Stimulated activated CD4-positive, alpha-beta T cell treated with anti-CD3 and anti-CD28 coated beads, Interleukin-4, amount 100 ng/mL, for 24 hours (primary cell): ENCODE measurements at places on chromosomes 4 and X.

- DNase-seq = no peak
Observed at GRCh38 chr4:159077702-159078495, 25.0 kb upstream of the RAPGEF2 start.

GRCh38 chr4:57435300-57435699 is 325.1 kb upstream of the IGFBP7 start:
- no peak for DNase-seq

DNA sequence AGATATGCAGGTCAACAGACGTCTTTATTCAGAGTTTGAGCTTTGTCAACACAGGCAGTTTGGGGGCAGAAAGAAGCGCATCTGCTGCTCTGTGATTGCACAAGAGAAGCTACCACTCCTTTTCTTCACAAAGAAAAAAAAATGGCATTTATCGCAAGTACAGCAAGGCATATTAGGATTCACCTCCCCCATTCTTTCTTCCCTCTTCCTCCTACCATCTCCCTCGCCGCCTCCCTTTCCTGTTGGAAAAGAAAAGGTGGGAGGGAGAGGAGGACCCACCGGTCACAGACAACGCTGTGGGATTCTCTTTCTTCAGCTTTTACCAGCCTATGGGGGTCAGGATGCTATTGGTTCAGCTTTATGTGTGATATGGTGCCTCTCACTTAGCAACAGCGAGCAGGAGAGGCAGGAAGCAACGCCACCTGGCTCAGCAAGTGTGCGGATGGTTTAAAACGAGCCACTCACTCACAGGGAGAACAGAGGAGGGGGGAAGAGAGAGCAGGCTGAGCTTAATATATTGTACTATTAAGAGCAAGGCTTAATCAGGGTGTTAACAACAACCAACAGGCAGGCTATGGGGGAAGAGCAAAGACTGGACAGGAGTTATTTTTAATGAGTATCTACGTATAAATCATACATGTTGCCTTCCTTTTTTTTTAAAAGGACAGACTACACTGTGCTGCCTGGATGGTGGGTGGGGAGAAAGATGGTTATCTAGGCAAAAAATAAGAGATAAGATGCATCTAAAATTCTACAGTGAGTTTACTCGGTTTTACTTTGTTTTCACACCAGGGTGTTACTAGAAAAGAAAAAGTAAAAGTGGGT is 104.7 kb downstream of the MAML3 start:
- peak; percentile 15 for DNase-seq

- no peak for DNase-seq
Observed at GRCh38 chr4:53562409-53562808, 28.9 kb downstream of the LNX1 start.

- DNase-seq = no peak
Observed at GRCh38 chr4:178577933-178578332, 1135.7 kb upstream of the AGA start.

GRCh38 chrX:10358958-10359357 is 202.2 kb downstream of the CLCN4 start:
- no peak for DNase-seq

DNA sequence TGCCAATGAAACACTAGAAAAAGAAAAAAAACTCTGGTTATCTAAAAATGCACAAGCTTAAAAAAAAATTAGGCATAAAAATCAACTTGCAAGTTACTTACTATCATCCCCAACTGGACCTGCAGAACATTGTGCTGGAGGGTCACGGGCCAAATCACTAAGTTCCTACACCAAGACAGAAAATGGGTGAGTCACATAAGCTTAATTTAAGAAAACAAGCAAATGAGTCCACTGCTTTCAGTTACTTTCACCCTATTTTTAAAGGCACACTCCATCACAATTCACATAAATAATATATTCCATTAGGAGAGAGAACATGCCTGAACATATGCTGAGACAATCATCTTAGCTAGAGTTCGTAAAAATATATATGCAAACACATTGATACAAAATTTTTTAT is 17.7 kb downstream of the UBE2D3 start:
- DNase-seq = no peak

GRCh38 chr4:83022724-83023450 is 12.1 kb upstream of the COPS4 start:
- no peak for DNase-seq

- DNase-seq = no peak
Observed at GRCh38 chrX:110267874-110268273, 50.0 kb downstream of the AMMECR1 start.

GRCh38 chrX:130083107-130083490 is 27.2 kb downstream of the ELF4 start:
- no peak for DNase-seq

DNA sequence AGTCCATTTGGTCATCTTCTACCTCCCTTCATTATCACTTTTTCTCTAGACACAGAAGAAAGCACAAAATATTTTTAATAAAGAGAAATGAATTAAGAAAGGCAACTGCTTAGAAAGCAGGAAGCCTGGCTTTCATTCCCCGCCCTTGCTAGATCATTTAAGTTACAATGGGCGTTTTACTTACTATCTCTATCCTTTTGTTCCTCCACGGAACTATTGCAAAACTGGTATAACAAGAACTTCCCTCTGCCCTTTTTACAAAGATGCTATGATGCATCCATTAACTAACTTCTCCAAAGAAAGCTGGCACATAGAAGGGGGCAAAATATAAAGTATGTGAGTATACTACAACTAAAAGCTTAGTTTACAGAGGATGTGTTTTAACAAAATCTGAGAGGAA is 434.5 kb upstream of the FTHL17 start:
- no peak for DNase-seq

- DNase-seq = no peak
Observed at GRCh38 chrX:134526399-134526798, 66.4 kb downstream of the HPRT1 start.

- DNase-seq = no peak
Observed at GRCh38 chrX:131040781-131041180, 17.4 kb upstream of the ARHGAP36 start.

- no peak for DNase-seq
Observed at GRCh38 chr4:121651597-121651996, 45.2 kb downstream of the ANXA5 start.

- no peak for DNase-seq
Observed at GRCh38 chr4:19725130-19725529, 526.6 kb upstream of the SLIT2 start.

- no peak for DNase-seq
Observed at GRCh38 chr4:145565328-145565727, 53.9 kb upstream of the MMAA start.

DNA sequence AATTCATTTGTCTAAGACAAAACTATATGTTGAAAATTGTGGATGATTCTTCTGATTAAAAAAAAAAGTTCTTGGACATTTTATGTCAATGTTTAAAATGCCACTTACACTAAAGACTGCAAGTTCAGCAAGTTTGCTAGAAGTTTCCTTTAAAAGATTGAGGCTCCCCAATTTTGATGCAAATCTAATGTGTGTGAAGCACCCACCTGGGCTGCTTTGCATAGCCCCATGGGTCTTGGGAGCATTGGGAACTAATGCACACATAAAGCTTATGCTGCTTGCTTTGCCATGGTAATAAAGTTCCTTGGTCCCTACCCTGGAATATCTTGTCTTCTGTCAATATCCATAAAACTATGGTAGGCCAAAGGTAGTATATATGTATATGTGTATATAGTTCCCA is 725.9 kb upstream of the GRID2 start:
- DNase-seq = no peak

GRCh38 chr4:185017964-185018772 is at the start of gene HELT:
Gene HELT (plus strand): TSS chr4:185018490. CDS start chr4:185018929, 439 bp downstream.
- no peak for DNase-seq

GRCh38 chr4:40190880-40191815 is 5.7 kb upstream of the RHOH start:
- DNase-seq = no peak

- no peak for DNase-seq
Observed at GRCh38 chr4:99435154-99435553, at the start of gene ADH7. Gene ADH7 (minus strand): TSS chr4:99435342. CDS start chr4:99435233, 109 bp downstream.

- DNase-seq = no peak
Observed at GRCh38 chr4:156968479-156968984, 3.1 kb downstream of the PDGFC start.

DNA sequence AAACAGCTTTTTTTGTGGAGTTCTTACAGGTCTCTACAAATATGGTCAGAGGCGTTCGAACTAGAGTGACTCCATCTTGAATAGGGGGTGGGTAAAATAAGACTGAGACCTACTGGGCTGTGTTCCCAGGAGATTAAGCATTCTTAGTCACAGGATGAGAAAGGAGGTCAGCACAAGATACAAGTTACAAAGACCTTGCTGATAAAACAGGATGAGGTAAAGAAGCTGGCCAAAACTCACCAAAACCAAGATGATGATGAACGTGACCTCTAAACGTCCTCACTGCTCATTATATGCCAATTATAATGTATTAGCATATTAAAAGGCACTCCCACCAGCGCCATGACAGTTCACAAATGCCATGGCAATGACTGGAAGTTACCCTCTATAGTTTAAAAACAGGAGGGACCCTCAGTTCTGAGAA is 42.8 kb upstream of the SPP1 start:
- no peak for DNase-seq

GRCh38 chr4:60857130-60857753 is 342.9 kb upstream of the ADGRL3 start:
- DNase-seq = no peak

DNA sequence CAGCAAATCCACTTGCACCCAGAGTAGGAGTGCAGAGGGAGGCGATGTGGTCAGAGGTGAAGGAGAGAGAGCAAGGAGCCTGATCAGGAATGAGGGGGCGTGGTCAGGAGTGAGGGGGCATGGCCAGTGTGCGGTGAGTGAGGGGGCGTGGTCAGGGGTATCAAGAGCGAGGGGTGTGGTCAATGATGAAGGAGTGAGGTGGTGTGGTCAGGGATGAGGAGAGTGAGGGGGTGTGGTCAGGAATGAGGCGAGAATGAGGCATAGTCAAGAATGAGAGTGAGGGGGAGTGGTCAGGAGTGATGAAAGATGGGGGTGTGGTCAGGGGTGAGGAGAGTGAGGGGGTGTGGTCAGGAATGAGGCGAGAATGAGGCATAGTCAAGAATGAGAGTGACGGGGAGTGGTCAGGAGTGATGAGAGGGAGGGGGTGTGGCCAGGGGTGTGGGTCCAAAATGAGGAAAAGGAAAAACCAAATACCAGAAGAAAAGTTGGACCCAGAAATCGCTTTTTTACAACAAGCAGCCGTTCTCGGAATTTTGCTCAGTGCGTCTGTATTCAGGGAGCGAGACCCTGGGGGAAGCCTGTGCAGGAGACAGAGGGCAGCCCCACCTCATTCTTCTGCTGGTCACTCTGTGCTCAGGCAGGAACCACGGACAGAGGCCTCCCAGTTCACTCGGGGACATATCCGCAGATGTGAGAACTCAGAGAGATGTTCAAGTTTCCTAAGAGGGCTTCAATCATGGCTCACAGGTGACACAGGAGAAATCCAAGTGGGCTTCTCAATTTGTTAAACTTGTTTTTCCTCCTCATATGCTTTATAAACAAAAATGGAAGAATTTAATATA is 47.5 kb downstream of the MAGEA1 start:
- no peak for DNase-seq

- peak; percentile 31 for DNase-seq
Observed at GRCh38 chrX:118807151-118808017, 16.2 kb upstream of the ZCCHC12 start.

- no peak for DNase-seq
Observed at GRCh38 chrX:7330971-7331746, 183.2 kb upstream of the PUDP start.

DNA sequence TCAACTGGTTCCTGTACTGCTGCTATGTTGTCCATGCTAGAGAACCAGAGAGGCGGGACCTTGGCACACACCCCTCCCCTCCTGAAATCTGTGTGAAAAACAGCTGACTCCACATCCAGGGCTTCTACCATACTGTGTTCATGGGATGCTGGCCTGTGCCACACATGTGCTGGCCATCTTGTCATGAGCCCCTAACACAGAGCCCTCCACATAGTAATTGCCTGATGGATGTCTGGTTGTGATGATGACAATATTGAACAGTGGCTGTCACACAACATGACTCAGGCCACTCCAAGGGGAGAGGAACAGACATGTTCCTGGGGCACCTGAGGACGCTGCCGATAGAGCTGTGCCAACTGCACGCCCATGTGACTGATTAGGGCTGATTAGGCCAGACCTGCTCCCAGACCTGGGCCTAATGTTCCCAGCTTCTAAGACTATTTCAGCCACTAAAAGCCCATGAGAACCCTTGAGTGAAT is 13.1 kb downstream of the SLC25A5 start:
- DNase-seq = no peak

GRCh38 chrX:110001740-110002299 is 1.1 kb upstream of the TMEM164 start:
- no peak for DNase-seq

GRCh38 chr4:158484173-158484885 is 37.4 kb upstream of the RXFP1 start:
- DNase-seq = no peak

GRCh38 chr4:106258145-106259045 is 57.6 kb downstream of the TBCK start:
- no peak for DNase-seq

DNA sequence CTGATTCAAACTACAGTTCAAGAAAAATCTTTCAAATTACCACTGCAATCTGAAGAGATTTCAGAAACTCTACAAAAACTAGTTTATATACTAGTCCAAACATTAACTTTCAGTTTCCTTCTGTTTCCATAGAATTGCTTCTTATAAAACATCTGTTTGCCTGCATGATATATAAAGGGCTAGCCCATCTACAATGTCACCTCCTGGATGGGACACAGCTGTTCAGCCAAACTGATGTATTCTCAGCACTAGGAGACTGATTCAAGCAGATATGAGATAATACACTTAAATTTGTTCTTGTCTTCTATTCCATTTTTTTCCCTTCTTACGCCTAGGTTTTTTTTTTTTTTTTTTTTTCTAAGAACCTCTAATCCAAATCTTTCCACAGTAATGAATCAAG is 1569.7 kb upstream of the IGFBP7 start:
- no peak for DNase-seq

- DNase-seq = no peak
Observed at GRCh38 chr4:15018361-15018760, 16.1 kb downstream of the CPEB2 start.

DNA sequence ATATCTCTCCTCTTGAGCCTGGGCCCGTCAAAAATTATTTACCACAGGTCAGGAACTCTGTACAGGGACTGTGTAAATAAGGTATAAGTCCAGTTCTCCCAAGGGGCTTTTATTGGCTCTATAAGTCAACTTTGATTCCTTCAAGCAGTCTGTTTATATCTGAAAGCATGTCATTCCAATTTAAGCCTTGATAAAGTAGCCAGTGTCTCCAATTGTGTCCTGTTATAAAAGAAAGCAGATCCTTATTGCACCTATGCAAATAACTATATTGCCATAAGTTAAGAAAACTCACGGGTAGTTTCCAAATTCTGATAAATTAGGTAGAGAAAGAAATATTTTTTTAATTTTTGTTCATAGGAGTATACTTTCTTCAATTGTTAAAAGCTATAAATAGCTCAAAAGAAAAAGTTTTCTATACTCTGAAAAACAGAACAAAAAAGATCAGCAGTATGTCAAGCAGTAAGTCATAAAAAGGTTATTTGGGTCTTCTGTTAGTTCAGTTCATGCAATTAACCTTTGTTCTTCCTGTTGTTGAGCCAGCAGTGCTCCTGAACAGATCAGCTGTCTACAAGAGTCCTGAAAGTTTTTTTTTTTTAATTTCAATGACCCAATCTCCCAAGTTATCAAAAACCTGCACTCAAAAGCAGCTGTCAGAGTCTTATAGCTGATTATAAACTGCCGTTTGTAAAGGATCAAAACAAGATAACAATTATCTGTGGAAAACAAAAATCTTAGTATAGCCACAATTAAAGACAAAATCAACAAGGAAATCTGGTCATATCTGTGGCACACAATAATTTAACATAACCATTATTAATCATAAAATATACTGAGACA is 178.4 kb upstream of the GALNT7 start:
- no peak for DNase-seq
